T follicular helper cell (primary cell): ENCODE measurements at places on chromosomes 2 and 18.

- DNase-seq: no peak
These were observed 134.5 kb upstream of the TNP1 start for GRCh38 chr2:216994353-216994854.

DNA sequence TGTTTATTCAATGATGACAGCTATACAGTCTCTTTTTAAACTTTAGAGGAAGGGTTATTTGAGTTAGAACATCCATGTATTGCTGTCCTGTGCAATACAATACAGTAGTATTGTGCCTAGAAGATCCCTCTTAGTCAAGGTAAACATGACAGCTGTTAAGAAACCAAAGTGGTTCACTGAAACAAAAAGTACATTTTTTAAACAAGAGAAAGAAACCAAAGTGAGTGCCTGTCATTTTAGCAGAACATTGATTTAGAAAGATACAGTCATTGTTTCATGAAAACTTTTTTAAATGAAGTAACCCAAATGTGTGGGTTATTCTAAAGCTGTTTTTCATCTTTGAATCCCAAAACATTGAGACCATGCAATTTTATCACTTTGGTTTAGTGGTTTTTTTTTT, 15.5 kb downstream of the ITPRID2 start:
- no peak for DNase-seq

DNA sequence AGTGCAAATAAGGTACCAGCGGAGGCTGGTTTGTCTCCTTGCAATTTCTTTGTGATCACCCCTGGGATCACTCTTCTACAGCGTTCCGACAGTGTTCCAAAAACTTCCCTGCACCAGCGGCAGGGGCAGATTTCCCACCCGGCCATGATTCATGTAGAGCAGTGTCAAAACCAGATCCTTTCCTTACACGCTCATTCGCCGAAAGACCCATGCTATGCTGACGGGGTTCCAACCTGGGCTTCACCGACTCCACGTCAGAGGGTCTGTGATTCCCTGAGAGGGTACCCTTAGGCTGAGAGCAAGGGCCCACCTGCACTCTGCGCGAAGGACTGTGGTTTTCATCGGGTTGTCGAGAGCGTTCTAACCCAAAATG, 423 bp upstream of the TTC27 start:
- DNase-seq: peak; percentile 4

- peak; percentile 84 for DNase-seq
These were observed 405 bp downstream of the SP3 start for GRCh38 chr2:173964565-173965371.

DNA sequence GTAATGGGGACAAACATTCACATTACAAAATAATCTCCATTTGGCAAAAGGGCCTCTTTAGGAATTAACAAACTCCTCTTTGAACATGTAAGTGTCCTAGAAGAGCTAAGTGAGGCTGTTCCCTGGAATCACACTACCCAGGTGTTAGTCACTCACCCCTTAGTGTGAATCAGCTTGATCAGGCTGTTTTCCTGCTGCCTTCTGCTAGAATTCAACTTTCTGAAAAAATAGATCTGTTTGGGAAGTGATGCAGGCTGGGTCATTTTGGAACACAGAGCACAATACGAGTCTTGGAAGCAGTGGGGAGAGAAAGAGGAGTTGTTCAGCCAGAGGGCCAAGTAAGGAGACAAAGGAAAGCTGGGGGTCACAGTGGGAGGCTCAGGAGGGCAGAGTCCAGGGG, 40.0 kb downstream of the TTC32 start:
- DNase-seq: no peak

GRCh38 chr18:11927497-11927896, 19.4 kb upstream of the MPPE1 start:
- no peak for DNase-seq

GRCh38 chr2:165818920-165819319, 24.9 kb upstream of the GALNT3 start:
- no peak for DNase-seq

- DNase-seq: no peak
These were observed 2.9 kb upstream of the CLEC4F start for GRCh38 chr2:70823249-70823648.

- DNase-seq: no peak
These were observed 38.3 kb upstream of the SLC14A2 start for GRCh38 chr18:45576931-45577330.

DNA sequence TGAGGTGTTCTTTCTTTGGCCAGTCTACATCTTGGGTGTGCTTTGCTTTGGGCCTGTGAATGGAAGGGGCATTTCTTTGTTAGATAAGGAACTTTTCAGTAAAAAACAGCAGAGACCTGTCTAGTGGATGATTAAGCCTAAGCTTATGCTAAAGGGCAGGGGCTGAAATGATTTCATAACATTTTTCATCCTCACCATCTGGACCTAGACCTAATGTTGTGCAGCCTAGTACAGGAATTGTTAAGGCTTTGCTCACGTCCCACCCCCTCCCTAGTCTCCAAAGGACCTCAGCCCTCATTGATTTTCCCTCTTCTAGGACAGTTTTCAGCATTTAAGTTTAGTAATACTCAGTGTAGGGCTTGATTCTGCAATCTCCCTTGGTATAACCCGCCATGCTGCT, 111.8 kb downstream of the PRKCE start:
- no peak for DNase-seq

DNA sequence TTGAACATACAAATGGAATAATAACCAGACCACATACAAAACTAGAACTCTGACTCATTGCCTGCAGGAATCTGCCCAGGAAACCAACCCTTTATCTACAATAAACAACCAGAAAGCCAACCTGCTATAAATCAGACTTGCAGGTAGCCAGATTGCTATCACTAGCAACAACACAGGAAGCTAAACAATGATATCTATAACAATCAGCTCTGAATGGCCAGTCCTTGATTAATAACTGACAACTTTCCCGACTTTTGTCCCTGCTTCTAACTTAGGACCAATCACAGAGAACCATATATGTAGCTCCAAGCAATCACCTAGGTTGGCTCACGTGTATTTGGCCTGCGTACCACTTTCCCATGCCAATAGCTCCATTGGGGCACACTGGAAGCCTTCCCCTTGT, 470.8 kb downstream of the RIT2 start:
- no peak for DNase-seq

GRCh38 chr2:200359552-200359951, 53.1 kb downstream of the SPATS2L start:
- DNase-seq: no peak

- DNase-seq: no peak
These were observed 13.9 kb downstream of the ANTXR1 start for GRCh38 chr2:69026691-69027459.

DNA sequence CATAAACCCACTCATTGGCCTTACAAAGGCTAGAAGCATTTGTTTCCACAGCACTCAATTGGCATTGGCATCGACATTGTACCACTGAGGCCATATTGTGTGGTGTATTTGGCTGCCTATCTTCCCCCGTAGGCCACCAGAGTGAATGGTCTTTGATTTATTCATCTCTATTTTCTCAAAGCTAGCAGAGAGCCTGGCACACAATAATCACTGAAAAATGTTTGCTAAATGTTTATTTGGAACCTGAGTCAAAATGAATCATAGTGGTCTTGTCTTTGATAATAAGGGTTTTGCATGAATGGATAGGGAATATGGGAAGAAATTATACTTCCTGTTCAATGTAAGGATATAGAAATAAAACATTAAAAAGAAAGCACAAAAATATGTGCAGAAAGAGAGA, 107.3 kb upstream of the SLC8A1 start:
- DNase-seq: no peak

GRCh38 chr2:3704692-3705091, 1.3 kb downstream of the DCDC2C start:
- no peak for DNase-seq

DNA sequence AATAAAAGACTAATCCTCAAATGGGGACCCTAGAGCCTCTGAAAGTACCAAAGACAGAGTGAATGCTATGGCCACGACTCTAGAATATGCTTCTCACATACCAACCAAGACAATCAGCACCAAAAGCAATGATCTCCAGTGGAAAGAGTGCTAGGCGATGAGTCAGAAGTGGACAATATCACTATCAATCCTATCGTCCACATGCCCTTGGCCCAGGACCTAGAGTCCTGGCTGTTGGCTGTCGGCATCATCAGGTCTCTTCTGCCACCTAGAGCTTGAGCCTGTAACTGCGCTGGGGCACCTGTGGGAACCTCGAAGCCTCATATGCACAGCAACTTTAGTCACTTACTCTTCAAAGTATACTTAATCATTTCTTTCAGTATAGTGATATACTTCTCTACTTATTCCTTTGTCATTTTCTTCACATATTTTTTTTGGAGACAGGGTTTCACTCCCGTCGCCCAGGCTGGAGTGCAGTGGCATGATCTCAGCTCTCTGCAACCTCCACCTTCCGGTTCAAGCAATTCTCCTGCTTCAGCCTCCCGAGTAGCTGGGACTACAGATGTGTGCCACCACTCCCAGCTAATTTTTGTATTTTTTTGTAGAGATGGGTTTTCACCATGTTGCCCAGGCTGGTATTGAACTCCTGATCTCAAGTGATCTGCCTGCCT, 29.7 kb downstream of the NOL10 start:
- DNase-seq: peak; percentile 1

DNA sequence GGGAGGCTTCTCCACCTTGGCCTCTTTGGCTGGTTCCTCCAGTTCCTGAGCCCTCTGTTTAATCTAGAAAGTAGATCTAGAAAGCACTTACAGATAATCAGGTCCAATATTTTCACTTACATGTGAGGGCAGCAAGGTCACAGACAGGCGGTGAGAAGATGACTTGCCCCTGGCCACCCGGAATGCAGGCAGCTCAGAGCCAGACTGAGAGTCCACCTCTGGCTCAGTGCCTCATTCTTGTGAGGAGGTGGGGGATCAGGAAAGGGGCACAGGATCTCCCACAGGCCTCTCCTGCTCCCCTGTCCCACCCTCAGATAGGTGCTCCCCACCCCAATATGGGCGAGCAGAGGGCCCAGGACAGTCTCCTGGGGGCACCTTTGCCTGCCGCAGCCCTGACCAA, 5.8 kb downstream of the WNT6 start:
- DNase-seq: no peak

DNA sequence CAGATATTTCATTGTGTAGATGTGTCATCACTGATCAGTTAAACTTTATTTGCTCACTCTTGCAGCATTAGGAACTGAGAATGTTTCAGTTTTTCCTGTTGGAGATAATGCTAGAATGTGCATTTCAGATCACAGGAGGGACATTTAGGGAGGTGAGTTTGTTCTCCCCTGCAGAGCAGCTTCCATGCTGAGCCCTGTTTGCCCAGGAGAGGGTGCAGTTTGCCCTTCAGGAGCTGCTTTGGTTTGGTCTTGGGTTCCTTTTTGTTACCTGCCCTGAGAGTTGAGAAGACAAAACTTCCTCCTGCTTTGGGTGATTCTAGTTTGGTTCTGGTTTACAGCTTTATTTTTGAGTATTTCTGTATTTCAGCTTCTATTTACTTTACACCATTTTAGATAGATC, 49.9 kb downstream of the DGKD start:
- peak; percentile 55 for DNase-seq
